ENCODE measurements at places on chromosomes 5 and 9.
A peak's percentile ranks its signal among the peaks of the same experiment; 100 is the strongest.

- DNase-seq: no peak
Measured at GRCh38 chr9:106432631-106433030, 430.3 kb upstream of the ZNF462 start.

DNA sequence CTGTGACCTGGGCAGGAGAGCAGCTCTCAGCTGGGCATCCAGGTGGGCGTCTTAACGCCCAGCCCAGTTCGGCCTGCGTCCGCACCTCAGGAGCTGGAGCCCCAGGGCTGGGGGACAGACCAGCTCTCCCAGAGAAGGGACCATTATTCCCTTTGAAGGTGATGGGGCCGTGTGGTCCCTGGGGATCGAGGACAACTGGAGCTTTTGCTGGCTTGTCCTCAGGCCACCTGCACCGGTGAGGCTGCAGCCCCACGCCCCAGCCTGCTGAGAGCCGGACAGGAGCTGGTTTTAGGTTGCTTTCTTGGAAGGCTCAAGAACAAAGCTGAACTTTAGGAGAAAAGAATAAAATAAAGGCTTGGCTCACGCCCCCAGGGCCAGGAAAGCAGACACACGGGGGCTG lies 40.9 kb downstream of the NACC2 start:
- no peak for DNase-seq

DNA sequence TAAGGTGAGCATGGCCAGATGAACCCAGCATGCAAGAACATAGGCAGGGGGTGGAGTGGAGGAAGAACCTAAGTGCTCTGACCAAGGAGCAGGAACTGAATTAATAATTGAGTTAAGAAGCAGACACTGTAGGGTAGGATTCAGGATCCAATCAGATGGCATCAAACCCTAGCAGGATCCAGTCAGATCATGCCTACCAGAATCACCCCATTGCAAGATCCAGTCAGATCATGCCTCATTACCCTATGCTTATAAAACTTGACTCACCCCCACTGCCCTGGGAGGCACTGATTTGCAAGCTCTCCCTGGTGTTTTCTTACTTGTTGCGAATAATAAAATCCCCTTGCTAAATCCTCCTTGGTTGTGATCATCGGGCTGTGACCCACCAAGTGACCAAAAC lies 19.7 kb downstream of the TUSC1 start:
- DNase-seq: no peak

- DNase-seq: no peak
Measured at GRCh38 chr9:26463837-26464236, 428.8 kb downstream of the CAAP1 start.

DNA sequence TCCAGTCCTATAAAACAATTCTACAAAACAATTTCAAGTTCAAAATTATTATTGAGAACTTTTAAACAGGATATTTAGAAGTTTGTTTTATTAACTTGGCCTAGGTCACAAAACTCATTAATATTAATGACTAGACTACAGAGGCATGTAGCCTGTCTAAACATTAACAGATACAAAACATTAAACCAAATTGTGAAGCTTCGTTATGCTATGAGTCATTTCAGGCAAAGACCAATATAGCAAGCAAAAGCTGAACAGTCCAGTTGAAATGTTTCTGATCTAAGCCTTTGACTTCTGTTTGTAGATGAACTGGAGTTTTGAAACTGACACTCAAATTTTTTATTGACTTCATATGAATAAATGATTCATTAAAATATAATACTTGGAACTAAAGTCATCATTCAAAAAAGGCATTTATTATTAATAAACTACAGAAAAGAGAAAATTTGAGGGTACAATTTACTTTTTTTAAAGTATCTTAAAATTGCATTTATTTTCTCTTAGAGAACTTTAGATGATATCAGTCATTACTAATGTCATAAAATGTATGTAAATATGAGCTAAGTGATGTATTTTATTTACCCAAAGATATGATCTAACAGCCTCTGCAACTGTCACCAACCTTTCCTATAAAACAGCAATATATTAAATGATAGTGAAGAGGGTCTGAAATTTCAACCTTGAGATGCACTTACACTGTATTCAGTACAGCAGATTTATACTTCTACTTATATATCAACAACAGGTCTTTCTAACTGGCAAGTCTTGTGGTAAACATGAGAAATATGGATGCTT lies 188.8 kb downstream of the COMMD10 start:
- DNase-seq: no peak

DNA sequence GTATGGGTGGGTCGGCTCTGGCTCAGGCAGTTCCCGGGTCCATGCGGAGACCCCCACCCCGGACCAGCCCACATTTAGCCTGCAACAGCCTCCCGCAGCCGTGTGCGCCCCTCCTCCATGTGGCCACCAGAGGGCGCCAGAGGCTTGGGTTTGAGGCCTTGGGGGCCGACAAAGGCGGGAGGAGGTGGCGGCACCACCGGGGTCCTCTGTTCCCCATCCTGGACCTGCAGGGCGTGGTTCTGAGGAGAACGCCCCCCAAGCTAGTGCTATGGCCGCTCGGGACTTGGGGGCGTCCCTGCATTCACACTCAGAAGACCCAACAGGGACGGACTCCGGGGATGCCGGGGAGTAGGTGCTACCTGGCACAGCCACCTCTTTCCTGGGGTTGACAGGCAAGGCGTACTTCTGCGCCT lies 16.5 kb downstream of the ASS1 start:
- peak; percentile 31 for DNase-seq

DNA sequence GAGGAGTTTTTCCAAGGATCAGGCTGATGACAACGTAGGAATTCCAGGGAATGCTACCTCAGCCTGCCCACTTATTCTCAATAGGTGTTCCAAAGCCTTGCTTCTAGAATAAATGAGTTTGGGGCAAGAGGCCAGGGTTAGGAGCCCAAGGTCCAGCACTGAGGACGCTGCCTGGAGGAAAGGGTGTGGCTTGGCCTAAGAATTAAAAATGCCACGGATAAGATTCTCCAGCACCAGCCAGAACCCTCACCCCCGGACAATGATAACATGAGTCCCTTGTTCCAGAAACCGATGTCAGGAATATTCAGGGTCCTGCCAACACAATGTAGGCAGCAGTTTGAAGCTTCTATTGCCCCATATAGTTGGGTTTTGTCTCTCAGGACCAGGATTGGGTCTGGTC lies 7.6 kb downstream of the SPRY4 start:
- no peak for DNase-seq

- peak; percentile 55 for DNase-seq
Measured at GRCh38 chr5:56698463-56699381, 116.6 kb upstream of the MAP3K1 start.

GRCh38 chr5:90226433-90227099 lies 183.0 kb downstream of the CETN3 start:
- DNase-seq: peak; percentile 28
